ENCODE measurements at places on chromosomes 2 and 18.
A peak's percentile ranks its signal among the peaks of the same experiment; 100 is the strongest.

GRCh38 chr2:131413785-131414184 is 49.8 kb upstream of the RAB6D start:
- no peak for DNase-seq

DNA sequence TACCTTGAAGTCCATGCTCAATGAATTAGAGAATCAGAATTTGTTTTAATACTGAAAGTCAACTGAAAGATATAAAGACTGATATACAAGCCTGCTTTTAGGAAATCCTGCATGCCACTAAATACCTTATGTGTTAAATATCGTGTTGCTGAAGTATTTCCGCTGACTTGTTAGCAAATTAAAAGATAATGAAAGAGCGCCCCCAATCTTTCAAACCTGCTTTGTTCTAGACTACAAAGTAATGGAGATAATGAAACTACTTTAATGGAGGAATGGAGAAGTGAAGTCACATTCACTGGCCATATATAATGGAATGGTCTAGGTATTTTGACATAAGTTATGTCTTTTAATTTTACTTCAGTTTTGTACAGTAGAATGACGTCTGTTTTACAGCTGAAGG is 95.7 kb downstream of the ASXL3 start:
- DNase-seq = no peak

DNA sequence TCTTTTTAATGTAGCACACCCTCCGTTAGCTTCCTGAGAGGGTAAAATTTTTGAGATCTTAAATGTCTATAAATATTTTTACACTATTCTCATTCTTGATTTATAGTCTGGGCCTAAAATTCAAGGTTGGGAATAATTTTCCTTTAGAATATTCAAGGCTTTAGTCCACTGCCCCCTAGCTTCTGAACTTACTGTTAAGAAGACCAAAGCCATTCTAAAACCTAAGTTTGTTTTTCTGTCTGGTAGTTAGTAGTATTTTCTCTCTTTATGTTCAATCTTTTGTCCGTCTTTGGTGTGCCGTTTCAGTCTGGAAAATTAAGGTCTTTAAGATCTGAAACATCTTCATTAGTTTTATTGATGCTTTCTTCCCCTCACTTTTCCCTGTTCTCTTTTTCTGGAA is 14.5 kb downstream of the OSBPL6 start:
- no peak for DNase-seq

- peak; percentile 32 for DNase-seq
Observed at GRCh38 chr2:97745474-97746174, 32.2 kb downstream of the ZAP70 start.

DNA sequence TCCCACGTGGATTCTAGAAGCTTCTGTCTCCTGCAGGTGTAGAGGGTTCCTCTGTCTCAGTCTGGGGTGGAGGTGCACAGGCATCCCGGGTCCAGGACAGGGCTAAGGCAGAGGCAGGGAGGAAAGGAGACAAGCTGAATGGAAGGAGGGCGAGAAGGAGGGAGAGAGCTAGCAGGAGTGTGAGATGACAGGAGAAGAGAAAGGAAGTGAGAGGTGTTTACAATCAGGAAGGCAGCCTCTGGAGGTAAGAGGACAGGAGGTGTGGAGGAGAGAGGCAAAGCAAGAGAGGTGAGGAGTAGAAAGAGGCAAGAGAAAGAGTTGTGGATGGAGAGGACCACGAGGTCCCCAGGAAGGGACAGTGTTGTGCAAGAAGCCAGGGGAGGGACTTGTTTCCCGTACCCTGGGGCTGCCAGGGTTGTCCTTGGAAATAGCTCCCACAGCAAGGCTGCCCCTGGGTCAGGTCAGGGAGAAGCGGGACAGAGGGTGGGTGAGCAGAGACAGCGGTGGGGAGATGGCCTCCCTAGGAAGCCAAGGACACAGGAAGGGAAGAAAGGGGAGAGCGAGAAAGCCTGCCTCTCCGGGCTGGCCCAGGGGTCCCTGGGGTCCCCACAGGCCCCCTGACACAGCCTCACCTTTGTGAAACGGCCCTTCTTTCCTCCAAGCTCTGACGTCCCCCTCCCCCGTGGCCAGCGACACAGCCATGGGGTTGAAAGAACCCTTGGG is 136.9 kb downstream of the CYP26B1 start:
- no peak for DNase-seq

GRCh38 chr2:195252018-195252417 is 405.0 kb upstream of the SLC39A10 start:
- DNase-seq = no peak

GRCh38 chr2:221517696-221518151 is 54.4 kb downstream of the EPHA4 start:
- no peak for DNase-seq

DNA sequence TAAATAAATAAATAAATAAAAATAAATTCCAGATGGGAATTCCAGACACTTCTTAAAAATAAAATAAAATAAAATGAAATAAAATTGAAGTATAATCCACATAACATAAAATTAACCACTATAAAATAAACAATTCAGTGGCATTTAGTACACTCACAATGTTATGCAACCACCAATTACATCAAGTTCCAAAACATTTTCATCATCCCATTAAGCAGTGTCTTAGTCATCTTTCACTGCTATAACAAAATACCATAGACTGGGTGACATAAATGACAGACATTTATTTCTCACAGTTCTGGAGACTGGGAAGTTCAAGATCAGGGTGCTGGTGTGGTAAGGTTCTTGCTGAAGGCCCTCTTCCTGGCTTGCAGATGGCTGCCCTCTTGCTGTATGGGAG is 22.6 kb upstream of the PROKR1 start:
- DNase-seq = peak; percentile 10

- DNase-seq = no peak
Observed at GRCh38 chr18:48318436-48318835, 90.7 kb downstream of the ZBTB7C start.

GRCh38 chr2:138572318-138572717 is 70.7 kb downstream of the SPOPL start:
- no peak for DNase-seq

GRCh38 chr2:65818873-65819451 is 386.6 kb upstream of the SPRED2 start:
- no peak for DNase-seq

- DNase-seq = no peak
Observed at GRCh38 chr2:223759569-223760430, 77.6 kb downstream of the AP1S3 start.

DNA sequence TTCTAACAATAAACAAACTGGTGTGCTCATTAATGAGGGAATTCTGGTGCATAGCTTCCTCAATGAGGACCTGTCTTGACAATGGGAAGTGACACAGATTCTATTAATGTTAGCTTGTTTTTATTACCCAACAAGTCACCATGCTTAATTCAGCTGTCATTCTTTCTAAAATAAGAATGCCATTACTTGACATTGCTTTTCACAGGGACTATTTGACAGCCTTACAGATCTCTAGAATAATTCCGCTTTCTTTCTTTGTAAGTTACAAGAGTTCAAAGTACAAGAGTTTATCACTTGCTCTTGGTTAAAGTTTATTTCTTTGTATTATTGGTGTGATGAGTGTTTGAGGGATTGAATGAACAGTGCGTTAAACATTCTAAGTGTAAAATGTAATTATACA is 127.0 kb upstream of the COL5A2 start:
- no peak for DNase-seq

Measured in MV-4-11 (cell line).